ENCODE measurements at places on chromosomes 2 and 18. TPM values are rescaled to one million over a fixed set of nuclear protein-coding genes. Genes with fewer than 3 reads are reported as not detected.

- DNase-seq: no peak
Measured at GRCh38 chr18:55421615-55422419, 166.2 kb downstream of the TCF4 start.

DNA sequence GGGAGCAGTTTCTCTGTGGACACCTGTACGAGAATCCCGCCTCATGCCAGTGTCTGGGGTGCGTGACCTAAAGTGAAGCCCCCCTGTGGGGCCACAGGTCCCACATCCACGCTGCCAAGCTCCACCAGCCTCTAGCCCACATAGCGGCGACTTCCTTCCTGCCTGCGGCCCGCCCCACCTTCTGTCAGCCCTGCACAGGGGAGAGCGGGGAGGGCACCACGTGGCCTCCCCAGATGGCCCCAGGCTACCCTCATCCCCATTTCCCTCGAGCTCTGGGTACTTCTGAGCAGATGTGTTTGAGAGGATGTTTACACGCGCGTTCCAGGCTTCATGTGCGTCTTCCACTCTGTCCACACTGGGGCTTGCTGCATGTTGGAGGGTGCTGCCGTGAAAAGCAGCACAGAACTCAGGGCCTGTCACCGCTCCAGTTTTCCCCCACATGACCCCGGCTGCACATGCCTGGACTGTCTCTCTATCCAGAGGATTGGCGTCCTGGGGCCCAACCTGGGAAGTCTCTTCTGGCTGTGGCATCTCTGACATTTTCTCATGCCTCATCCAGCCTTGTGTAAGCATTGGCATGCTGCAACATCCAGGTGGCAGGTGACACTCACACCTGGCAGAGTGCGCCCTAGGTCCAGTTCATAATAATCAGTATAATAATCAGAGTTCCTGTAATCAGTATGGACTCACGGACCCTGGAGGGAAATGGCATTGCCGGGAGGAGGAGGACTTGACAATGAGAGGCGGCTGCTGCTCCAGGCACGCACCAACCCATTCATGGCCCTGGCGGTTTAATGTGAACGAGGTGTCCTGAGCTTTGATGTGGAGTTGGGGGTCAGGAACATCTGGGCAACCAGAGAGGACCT, 146.3 kb upstream of the TWIST2 start:
- no peak for DNase-seq

DNA sequence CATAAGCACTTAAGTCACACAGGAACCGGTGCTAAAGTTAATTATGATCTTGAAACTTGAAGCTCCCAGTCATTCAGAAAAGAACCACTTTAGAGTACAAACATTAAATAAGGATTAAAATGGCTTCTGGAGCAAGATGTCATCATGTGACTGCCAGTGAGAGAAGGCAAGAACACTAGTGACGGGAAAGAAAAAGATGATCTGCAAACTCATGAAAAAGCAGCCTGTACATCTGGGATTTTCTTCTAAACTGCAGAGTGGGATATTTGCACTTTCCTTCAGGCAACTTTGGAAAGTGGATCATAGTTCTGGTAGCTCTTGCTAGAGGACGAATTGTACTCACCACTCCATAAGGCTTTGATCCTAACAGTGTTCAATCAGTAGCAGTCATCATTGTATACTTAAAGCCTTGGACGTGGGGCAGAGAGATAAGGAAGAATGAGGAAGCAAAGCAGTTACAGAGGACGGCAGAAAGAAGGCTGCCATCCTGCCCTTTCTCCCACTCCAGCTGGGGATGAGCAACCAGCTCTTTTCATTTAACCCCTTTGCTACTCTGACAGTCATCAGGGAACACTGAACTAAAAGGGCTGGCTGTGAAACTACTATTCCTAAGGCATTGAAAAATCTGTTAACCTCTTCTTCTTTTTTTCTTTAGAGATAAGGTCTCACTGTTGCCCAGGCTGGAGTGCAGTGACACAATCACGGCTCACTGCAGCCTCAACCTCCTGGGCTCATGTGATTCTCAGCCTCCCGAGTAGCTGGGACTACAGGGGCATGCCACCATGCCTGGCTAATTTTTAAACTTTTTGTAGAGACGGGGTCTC, 18.1 kb downstream of the ABHD3 start:
- DNase-seq: no peak

DNA sequence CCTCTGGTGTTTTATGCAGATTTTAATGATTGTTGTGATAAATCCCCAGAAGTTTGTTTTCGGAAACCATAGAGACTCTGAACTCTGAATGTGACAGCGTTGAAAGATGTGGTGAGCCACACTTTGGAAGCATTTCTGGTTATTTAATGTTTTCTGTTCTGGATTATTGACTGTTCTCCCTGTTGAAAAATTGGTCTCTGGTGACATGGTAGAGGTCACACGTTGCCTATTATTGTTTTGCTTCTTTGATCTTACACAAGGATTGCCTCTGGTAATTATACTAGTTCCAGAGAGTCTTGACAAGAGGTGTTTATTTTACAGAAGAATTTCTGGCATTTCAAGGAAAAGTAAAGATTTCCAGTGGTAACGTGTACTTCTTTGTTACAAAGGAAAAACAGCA, 127.1 kb downstream of the GREB1L start:
- no peak for DNase-seq

The FARSB gene
- 18.5 TPM for total RNA-seq

Measured in progenitor cell of endocrine pancreas (in vitro differentiated cells).